Natural killer cell (primary cell): ENCODE measurements at places on chromosomes 3 and 15. TPM values are rescaled to one million over a fixed set of nuclear protein-coding genes. Genes with fewer than 3 reads are reported as not detected.

The PATL2 gene
- total RNA-seq: 112 TPM

DNA sequence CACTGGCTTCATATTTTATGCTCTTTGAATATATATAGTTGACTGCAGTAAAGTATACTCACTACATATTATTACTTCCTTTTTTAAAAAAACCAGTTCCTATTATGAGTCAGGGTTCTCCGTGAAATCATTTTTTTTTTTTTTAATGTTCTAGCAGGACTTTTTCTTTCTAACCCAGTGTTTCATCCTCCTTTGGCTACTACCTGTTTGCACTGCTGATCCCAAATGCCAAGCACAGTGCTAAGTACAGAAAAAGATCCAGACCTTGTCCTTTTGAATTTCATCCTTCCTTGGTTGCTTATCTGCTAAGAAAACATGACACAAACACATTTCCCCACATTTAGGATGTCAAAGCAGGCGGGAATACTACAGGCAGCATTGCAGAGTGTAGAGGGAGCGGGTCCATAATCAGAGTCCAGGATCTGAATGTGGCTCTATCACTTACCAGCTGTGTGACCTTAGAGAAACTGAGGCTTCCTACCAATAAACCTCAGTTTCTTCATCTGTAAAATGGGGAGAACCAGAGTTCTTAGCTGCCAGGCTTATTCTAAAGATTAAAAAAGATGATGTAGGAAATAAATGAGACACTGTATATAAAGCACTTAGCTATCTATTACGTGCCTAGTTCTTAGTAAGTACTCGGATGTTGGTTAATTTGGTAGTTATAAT is 37.2 kb upstream of the ANPEP start:
- DNase-seq: no peak

DNA sequence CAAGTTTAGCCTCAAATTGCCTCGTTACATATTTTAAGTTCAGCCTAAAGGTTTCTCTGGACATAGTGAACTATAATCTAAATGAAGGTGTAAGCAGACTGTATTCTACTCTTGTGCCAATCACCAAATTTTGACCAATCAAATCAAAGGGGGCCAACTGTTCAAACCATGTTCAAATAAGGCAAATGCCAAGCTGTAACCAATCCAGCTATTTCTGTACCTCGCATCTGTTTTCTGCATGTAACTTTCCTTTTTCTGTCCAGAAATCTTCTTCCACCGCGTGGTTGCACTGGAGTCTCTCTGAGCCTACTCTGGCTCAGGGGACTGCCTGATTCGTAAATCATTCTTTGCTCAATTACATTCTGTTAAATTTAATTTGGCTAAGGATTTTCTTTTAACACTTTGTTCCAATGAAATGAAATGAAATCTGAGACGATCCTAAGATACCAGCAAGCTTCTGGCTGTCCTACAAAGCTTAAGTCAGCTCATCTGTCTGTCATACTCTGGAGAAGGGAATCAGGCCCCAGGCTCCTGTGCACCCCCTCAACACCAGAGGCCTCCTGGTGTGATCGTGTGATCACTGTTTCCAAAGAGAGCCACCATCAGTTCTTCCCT is 53.2 kb upstream of the ZNF148 start:
- DNase-seq: no peak

- no peak for DNase-seq
Measured at GRCh38 chr3:171379281-171379680, 80.9 kb downstream of the TNIK start.

The SLC22A14 gene
- total RNA-seq: not detected

The MOBP gene
- total RNA-seq: not detected

- DNase-seq: no peak
Measured at GRCh38 chr3:57652203-57652602, 40.7 kb downstream of the DENND6A start.

GRCh38 chr3:85821130-85821756 is 862.5 kb downstream of the CADM2 start:
- no peak for DNase-seq

The MEIS2 gene
- 0.35 TPM for total RNA-seq

DNA sequence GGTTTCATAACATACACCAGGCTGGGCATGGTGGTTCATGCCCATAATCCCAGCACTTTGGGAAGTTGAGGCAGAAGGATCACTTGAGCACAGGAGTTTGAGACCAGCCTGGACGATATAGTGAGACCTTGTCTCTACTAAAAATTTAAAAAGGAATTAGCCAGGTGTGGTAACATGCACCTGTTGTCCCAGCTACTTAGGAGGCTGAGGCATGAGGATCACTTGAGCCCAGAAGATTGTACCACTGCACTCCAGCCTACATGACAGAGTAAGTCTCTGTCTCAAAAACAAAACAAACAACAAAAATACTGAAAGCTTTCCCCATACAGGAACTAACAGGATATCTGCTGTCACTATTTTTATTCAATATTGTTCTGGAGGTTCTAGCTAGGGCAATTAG is 20.9 kb downstream of the GREM1 start:
- DNase-seq: no peak

GRCh38 chr3:2920103-2920502 is 190.1 kb downstream of the IL5RA start:
- DNase-seq: no peak

DNA sequence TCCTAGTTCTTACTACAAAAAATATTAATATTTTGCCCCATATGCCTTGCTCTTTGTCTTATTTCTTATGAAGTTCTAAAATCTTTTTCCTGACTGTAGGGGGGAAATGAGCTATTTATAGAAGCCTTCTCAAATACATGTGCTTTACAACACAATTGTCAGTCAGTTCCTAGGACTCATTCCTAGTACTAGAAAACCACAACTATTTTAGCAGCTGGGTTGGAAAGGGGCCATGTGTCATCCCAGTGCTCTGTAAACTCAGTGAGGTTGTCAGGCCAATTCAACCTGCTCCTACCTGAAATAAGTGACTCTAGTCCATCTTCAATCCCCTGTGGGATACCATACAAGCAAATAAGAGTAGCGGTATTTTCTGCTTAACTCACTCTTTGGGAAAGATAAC is 153.8 kb downstream of the ULK4 start:
- DNase-seq: no peak

DNA sequence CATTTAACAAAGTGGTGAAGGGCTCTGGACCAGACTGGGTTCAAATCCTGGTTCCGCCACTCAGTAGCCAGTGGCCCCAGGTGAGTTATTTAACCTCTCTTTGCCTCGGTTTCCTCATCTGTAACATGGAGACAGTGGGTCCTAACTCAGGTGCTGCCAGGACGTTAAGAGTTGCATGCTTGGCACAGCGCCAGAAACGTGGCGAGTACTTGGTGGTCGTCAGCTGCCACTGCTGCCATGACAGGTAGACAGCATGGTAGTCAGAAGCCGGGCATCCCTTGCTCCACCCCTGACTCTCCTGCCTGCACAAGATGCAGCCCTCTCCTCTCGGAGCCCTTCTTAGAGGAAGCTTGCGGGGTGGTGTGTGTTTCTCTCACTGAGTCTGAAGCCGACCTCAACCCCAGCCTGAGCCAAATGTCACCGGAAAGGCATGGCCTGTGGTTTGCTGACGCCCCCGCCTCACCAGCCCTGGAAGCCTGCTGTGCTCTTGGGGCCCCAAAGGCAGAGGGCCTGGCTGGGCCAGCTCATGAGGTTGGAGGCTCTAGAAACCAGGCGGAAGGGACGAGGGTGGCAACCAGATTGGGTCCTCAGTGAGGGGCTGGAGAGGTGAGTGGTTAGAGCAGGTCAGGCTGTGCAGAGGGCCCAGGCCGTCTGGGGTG is 160.8 kb upstream of the TLE3 start:
- peak; percentile 73 for DNase-seq

DNA sequence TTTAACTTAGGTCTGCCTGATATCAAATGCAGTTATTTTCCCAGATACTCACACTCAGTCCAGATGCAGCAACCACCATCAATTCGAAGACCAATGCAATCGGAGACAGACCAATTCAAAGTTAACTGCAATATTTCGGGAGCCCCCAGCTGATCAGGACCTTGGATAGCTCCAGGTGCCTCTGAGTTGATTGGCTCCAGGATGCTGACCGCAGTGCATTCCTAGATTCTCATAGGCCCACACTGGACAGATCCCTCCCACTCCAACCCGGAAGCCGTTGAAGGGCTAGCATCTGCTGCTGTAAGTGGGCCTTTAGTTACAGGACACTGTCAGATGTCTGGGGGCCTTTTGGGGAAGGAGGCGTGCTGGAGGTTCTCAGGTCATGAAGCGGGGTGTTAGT is 89.5 kb upstream of the ATP2B2 start:
- DNase-seq: peak; percentile 60

DNA sequence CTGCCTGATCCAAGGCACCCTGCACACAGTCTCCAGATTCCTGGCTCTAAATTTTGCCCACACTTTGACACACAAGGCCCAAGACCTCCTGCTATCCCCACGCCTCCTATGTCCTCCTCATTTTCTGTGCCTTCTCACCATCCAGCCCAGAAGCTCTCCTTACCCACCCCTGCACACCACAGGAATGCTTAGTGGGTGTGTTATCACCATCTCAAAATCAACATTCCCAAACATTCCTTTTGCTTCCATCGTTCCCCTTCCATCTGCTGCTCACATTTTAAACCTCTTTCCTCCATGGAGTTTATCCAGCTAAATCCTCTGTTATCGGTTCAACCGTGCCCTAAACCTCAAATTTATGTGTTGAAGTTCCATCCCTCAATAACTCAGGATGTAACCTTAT is 43.9 kb downstream of the DGKG start:
- no peak for DNase-seq

The ROPN1 gene
- not detected for total RNA-seq

DNA sequence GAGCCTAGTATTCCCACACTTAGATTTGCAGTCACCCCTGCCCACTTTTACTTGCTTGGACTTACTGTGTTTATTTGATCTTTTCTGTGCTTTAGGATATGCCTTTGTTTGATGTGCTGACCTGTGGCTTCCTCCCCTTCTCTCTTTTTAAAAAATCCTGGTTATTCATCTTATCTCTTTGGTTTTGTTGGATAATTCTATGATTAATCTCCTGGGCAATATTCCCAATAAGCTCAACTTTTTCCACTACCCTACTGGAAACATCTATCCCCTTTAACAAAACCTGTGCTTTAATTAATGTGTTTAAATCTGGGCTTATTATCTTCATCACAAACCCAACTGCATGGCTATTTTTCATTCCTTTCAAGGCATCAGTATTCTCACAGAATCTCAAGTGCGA is 476.0 kb upstream of the TGFBR2 start:
- DNase-seq: no peak

The TEX55 gene
- not detected for total RNA-seq

The P2RY14 gene
- 0.25 TPM for total RNA-seq

- no peak for DNase-seq
Measured at GRCh38 chr15:67946701-67947100, 106.9 kb upstream of the RNU6-1 start.

DNA sequence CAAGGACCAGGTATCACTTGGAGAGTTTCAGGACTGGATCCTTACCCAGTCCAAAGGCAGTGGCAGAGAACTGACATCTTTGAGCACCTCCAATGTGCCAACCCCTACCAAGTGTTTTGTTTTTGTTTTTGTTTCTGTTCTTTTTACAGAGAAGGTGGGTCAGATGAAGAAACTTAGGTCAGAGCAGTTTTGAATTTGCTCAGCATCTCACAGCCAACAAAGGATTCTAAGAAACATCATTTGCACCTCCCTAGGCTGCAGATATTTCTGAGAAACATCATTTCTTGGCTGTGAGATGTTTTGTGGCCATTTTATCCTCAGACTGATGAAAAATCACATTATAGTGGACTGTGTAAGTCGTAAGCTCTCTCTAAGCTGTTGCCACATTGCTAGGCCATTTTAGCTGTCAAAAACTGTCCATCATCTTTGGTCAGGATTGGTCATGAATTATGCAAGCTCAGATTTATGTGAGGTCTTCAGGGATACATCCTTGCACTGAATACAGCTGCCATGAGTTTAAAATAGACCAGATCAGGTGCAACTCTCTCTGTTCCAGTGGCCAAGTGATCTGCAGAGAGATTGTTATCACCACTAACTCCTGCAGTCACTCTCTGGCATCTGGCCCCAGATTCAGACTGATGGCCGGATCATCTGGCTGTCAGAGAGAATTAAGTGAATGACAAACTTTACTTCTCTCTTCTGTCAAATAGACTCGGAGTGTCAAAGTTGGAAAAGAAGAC is 341.5 kb downstream of the EPHB1 start:
- no peak for DNase-seq

- no peak for DNase-seq
Measured at GRCh38 chr3:197595470-197596185, 39.9 kb upstream of the BDH1 start.

GRCh38 chr3:156985711-156986110 is 159.6 kb downstream of the LEKR1 start:
- no peak for DNase-seq

- DNase-seq: no peak
Measured at GRCh38 chr15:51085764-51086163, 8.9 kb downstream of the TNFAIP8L3 start.

GRCh38 chr15:78868366-78868765 is 4.3 kb upstream of the MORF4L1 start:
- DNase-seq: no peak

DNA sequence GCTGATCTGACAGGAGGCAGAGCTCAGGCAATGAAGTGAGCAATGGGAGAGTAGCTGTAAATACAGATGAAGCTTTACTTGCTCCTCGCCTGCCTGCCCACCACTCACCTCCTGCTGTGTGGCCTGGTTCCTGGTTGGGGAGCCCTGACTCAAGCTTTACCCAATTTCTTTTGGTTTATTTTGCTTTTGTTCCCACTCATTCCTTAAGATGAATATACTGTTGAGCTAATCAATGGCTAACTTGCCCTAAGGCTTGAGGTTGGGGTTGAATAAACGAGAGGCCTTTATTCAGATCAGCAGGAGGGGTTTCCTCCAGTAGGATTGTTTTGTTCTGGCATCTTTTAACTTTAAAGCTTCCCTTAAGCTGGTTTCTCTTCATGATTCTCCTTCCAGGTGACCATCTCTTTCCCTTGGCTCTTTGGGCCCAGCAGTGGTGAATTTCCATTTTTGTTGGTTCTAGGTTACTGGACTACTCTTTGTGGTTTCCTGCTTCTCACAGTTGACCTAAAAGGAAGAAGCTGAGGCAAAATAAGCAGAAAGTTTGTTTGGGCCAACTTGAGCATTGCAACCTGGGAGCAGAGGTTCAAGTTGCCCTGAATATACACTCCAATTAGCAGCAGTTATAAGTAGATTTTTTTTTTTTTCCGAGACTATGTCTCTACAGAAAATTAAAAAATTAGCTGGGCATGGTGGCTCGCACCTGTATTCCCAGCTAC is 44.4 kb downstream of the STARD9 start:
- no peak for DNase-seq

DNA sequence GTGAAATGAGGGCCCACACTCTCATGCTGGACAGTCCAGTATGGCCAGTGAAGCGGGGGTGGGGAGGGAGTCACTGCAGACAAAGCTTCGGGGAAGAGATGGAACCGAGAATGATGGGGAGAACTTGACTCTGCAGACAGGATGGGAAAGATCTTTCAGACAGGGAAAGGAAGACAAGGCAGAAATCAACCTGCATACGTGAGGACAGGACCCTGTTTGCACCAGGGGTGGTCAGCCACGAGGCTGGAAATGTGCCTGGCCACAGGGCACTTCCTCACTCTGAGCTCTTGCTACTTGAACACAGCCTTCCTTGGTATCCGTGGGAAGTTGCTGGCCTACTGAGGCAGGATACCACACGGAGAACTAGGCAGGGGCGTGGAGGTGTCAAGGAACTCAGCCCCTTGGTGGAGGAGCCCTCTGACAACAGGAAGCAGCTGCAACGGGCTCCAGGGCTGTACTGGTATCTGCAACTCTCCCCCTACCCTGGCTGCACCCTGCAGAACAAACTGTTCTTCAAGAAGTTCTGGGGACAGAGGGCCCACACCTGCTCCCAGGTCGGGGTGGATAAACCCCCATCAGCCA is 9.3 kb upstream of the SRP14 start:
- no peak for DNase-seq

The SECISBP2L gene
- total RNA-seq: 93.7 TPM

- DNase-seq: no peak
Measured at GRCh38 chr3:156522673-156523072, 32.2 kb downstream of the SSR3 start.

The KNSTRN gene
- total RNA-seq: 5.6 TPM
